ENCODE measurements at places on chromosomes 16 and 17. TPM values are rescaled to one million over a fixed set of nuclear protein-coding genes. Genes with fewer than 3 reads are reported as not detected.

DNA sequence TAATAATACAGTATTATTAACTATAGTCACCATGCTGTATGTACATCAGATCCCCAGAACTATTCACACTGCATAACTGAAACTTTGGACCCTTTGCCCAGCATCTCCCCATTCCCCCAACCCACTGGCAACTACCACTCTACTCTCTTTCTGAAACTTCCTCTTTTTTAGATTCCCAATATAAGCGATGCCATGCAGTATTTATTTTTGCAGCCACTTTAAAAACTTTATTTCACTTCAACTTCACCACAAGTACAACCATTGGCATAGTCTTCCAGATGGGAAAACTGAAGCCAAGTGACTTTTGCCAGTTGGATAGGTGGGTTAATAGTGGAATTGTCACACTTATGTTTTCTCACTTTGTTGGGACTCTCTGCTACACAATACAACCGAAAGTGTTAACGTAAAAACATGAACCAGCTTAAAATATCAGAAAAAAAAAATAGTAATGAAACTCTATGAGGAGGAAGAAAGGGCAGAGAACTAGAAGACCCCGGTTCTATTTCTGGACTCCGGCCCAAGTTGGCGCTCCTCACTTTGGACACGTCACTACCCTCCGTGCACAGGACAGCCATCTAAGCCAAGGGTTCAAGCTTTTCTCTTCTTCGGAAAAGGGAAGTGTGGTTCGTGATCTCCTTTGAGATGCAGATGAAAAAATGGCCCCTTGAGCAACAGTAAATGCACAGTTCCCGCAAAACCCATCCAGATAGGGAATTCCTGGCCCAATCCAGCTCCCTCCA, 743 bp downstream of the SHCBP1 start:
- DNase-seq: no peak

KRTAP2-2 gene
- polyA plus RNA-seq: not detected

DNA sequence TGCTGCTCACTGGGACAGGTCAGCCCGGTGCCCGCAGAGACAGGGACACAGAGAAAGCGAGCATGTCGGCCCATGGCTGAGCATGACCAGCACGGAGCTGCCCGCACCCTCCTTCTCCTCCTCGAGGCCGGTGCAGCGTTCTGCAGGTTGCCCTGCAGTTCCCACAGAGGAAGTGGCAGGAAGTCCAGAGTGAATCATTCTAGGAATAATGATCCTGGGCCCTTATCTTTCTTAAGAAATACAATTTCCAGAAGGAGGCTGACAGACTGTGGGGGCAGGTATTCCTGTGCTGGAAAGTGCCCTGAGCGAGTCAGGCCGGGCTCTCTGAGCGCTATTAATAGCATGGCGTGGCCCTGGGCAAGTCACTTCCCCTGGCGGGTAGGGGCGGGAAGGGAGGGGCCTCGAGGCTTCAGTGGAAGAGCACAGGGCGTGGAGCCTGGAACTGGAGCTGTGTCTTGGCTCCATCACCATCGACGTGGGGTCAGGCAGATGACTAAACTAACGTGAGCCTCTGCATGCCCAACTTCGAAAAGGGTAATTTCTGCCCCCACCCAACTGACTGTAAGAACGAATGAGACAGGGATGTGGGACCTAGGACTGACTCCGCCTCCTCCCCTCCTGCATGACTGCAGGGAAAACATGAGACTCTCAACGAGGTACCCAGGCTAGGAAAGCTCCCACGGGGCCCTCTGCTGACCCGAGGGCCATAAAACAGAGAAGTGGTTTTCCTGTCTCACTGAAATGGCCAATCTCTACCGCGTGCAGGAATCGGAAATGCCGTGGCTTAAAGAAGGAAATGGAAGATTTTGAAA, 9.8 kb downstream of the TMEM204 start:
- peak; percentile 19 for DNase-seq

EPN3 gene
- polyA plus RNA-seq: 5.7 TPM

GRCh38 chr17:8366231-8366630, 10.3 kb downstream of the KRABD2 start:
- DNase-seq: no peak

DNA sequence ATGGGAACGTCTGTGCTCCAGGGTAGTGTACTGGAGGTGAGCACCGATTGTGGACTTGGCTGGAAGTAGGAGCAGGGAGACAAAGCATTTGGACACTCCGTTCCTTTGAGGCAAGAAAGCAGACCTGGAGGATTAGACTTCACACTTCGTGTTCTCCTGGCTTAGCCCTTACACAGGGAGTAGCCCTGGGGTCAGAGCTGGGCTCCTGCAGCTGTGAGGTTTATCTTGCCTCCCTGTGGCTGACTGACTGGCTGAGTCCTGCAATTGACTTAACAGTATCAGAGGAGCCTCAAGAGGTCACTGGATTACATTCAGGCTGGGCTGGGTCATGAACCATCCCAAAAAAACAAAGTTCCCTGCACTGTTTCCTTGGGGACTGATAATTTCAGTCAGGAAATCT, 37.1 kb downstream of the MPRIP start:
- no peak for DNase-seq

DNA sequence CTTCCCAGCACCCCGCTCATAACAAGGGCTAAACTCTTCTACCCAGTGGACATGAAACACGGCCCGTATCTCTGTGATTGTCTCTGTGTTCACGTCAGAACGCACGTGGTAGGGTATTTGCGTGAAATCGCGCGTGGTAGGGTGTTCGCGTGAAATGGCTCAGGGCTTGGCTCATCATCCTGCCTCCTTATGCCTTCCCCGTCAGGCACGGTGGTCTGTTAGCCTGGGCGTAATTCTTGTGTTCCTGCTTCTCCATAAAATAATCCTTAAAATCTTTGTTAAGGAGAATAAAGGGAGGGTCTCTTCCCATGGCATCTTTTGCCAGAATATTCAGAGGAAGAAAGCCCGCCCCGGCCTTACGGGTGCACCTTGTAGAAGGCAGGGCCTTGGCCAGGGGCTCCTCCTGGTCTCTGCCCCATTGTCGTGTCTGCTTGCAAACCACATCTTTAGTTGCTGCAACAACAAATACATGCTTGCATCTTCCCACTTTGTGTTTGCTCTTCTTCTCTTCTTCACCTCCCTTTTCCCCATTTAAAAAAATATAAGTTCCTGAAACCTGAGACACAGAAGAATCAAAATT, 116.7 kb upstream of the CHMP6 start:
- DNase-seq: no peak

- no peak for DNase-seq
Measured at GRCh38 chr16:89921702-89922476, 1.3 kb upstream of the TUBB3 start.

GRCh38 chr16:54277845-54278703, 8.5 kb downstream of the IRX3 start:
- DNase-seq: no peak

DNA sequence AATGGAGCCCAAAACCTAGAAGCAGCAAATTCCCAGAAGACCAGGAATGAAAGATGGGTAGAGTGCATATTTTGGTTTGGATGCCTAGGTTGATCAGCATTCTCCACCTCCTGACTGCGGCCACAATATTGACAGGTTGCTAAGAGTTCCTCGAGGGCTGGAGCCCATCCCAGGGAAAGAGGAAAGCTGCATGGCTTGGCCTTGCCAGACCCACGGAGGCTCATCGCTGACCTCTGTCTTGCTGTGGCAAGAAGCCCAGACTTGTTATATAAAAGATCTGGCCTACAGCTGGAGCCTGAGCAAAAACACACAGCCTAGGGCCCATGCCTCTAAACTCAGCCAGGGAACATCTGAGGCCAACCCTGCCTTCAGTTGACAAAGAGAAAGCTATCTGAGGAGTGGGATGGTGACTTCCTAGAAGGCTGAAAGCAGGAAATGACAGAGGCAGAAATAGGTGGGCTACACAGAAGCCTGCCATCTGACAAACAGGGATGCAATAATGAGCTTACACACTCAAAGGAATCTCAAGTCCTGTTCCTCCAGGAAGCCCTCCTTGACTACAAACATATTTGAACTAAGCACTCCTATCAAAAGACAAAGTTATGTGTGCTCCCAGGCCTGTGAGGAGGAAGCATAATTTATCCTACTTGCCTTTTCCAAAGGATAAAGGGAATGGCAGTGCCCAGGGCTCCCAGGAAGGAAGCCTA, 22.5 kb upstream of the SLC35B1 start:
- DNase-seq: peak; percentile 83

- DNase-seq: no peak
Measured at GRCh38 chr16:89430436-89431157, 59.8 kb downstream of the ANKRD11 start.

ZFP90 gene
- 27.5 TPM for polyA plus RNA-seq

- DNase-seq: no peak
Measured at GRCh38 chr17:81324851-81325713, 30.0 kb upstream of the SLC38A10 start.

GRCh38 chr17:62751060-62751691, 56.9 kb downstream of the MARCHF10 start:
- DNase-seq: no peak

HLF gene
- polyA plus RNA-seq: 5.1 TPM

DNA sequence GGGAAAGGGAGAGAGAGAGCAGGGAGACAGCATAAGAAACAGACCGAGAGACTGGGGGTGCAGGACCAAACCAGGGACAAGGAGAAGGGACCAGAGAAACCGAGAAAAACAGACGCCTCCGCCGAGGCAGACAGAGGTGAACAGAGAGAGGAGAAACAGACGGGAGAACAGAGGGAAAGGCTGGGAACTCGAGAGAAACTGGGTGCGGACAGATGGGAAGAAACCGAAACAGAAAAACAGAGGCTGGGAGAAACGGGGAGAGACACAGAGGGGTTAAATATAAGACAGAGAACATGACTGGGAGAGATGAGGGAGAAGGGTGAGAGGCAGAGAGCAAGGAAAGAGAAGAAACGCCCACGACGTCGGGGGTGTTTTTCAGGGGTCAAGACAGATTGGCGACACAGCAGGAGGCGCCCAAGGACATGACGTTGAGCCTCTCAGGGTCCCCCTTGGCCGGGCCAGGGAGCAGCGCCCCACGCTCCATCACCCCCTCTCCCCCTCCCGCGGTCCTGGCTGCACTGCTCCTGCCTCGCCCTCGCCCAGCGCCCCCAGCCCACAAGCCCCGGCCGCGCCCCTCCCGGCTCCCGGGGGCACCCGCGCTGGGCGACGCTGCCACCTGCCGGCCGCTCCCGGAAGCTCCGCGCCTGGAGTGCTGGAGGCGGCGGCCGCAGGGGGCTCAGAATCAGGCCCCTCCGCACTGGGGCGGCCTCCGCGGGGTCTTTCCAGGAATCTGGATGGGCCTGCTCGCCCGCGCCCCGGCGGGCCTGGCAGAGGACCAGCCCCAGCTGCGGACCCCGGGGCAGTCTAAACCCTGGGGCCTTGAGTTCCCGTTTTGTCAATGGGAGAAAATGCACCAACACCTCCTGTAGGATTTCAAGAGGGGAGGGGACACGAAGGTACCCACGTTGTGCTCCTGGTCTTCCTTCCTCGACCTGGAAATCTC, 1.3 kb upstream of the TMEM92 start:
- DNase-seq: no peak

DNA sequence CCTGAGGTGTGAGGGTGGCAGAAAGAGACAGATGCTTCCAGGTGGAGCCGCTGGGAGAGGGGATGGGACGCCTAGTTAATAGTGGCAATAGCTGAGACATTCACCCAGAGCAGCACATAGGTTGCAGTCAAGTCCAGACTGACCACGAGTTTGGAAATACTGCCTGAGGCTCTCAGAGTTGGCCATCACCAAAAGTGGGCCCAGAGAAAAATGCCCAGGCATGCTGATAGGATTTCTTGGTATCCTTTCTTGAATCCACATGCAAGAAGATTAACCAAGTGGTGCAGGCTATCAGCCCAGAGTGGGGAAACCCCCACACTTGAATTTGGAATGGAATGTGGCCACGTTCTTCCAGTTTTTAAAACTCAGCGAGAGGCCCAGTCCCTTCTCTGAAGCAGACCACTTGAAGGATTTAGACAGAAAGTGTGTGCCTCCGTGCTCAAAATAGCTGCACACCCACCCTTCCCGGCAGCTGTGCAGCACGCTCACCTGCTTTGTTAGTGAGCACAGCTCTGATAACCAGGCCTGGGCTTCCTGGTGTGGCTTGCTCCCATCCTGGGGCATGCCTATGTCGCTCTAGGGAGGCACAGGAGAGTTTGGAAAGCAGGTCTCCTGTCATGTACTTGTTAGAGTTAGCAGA, 35.7 kb downstream of the PLD6 start:
- no peak for DNase-seq

DNA sequence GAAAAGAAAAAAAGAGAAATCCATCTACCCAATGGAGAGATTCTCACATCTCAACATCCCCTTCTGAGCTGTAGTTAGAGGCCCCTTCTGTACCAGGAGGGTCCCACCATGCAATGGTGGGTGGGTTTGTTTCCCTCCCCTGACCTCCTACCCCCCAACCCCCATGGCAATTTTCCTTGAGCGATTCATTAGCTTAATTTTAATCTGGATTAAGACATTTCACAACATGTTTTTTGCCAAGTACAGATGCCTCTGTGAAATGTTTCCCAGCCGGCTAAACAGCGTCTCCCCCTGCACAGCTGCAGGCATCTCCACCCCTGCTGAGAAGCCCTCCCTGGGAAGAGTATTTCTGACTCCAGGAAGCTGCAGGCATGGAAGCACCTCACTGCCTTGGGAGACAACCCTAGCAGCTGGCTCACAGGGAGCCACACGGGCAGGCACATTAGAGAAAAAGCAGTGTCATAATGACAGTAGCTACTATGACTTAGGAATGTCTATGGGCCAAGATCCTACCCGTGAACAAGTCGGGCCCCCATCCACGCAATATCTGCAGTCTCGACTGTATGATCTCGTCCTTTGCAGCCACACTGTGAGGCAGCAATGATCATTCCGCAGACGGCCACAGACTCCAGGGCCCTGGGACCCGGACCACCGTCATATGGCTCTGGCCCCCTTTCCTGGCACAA, 117.3 kb downstream of the ADCY9 start:
- DNase-seq: peak; percentile 60

DNA sequence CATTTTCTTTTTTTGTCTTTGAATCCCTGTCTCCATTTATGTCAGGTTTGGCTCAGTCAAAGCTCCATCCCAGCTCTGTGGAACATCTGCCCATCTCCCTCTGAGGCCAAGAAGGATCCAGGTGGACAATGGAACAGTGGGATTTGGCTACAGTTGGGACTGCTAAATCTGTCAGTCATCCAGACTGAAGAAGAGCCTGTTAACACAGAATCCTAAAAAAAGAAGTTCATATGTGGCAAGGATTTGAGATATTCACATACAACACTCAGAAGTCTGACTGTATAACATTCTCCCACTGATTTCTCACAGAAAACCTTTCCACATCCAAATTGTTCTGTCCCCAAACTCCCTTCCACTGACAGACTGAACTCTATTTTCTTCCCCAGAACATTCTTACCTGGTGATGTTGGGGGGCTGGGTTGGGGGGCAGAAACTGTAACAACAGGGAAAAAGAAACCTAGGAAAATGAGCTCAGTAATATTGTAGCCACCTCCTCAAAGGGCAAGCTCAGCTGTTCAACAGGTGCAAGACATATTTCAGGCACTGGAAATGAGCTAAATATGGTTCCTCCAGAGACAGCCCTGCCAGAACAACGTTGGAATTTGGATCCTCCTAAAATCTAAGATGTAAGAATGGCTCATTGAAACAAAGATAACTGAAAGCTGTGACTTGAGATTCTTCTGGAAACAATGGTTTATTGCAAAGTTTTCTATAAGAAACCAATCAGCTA, 301.5 kb upstream of the CDH5 start:
- DNase-seq: no peak
